ENCODE measurements at places on chromosomes 1 and 21.

GRCh38 chr1:162876751-162877150 is 15.8 kb upstream of the CCDC190 start:
- no peak for DNase-seq

GRCh38 chr1:84776639-84777038 is 86.4 kb upstream of the SSX2IP start:
- no peak for DNase-seq

DNA sequence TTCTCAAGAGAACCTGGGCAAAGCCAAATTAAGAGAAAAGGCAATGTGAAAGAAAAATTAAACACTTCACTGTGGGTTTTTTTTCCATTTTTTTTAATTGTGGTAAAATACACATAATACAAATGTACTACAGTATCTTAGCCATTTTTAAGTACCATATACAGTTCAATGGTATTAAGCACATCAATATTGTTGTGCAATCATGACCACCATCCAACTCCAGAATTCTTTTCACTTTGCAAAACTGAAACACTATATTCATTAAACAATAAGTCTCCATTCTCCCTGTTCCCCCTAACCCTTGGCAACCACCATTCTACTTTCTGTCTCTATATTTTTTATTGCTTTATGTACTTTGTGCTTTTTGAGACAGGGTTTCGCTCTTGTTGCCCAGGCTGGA is 17.8 kb upstream of the OTUD7B start:
- no peak for DNase-seq

- DNase-seq, result peak; percentile 85
Measured at GRCh38 chr1:43329995-43330751, 7.4 kb upstream of the MPL start.

- DNase-seq, result no peak
Measured at GRCh38 chr1:219085988-219086387, 87.7 kb upstream of the LYPLAL1 start.

DNA sequence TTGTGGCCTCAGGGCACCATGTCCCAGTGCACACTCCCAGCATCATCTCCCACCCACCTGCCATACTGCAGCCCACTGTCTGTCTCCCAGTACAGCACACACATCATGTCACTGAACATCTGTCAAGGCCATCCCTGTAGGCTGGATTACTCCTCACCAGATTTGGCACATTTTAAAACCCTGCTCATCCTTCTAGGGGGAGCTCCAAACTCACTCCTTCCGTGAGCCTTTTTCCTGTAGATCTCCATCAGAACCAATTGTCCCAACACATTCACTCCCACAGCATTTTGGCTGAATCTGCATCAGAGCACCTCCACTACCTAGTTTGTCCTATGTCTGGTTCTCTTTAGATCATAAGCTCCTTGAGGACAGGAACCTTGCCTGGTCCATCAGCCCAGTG is 58.6 kb upstream of the GRIK3 start:
- no peak for DNase-seq

DNA sequence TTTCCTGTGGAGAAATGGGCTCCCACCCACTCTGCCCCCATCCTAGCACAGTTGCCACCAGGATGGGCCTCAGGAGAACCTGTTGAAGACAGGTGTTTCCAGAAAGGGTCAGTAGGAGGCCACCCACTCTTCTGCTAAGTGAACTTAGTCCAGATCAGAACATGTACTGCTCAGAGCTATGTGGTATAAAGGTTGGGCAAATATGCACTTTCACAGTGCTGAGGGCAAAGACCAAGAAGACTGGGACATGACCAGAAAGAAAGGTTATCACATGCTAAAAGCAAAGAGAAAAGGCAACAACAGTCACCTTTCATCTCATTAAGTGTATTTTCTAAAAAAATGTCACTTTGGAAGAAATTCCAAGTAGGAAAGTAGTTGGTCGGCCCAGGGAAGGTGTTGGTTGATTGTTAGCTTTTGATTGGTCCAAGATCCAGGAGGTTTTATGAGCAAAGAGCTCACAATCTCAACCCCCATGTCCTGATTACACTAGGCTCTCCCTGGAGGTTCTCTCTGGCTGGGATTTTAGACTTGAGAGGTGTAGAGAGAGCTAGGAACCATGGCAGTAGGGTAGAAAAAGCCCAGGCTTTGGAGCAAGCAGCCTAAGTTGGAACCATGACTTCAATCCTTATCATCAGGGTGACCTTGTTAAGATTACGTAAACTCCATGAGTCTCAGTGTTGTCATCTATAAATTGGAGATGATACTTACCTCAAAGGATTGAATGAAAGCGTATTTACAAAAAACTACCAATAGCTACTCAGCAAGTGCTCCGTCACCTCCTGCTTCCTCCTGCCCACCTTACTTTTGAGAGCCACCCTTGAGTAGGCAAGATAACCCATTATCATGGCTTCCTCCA is 102.6 kb downstream of the GLUL start:
- no peak for DNase-seq

GRCh38 chr1:96508233-96508632 is 213.4 kb upstream of the PTBP2 start:
- no peak for DNase-seq
